Stimulated activated CD4-positive, alpha-beta T cell treated with anti-CD3 and anti-CD28 coated beads, Interleukin-12 subunit alpha, Interleukin-12 subunit beta, amount 100 ng/mL, for 48 hours (primary cell): ENCODE measurements at places on chromosomes 5 and 9.

DNA sequence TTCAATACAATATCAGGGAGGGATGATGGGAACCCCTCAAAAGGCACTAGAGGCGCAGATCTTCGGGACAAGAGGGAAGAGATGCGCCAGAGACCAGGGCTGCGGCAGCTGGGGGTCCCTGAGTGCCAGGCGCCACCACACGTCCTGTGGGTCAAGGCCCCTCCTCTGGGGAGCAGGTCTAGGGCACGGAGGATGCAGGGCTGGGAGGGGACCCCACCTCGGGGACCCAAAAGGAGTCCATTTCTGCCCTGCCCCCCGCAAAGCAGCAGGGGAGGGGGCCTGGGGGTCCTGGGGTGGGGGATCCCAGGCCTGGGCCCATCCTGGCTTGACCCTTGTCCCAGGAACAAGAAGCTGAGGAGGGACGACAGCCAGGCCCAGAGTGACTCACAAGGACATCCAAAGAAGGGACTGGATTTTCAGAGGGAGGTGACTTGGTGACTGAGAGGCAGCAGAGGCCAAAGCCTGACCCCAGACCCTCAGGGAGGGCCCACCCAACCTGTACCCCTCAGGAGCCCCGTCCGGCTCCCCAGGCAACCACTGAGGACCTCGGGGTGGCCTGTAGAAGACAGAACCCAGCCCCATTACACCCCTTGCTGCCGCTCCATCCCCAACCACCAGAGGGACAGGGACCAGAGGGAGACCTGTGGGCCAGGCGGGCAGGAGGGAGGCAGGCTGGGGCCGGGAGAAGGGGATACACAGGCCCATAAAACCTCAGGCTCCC lies 54.2 kb downstream of the LRSAM1 start:
- DNase-seq: peak; percentile 26

DNA sequence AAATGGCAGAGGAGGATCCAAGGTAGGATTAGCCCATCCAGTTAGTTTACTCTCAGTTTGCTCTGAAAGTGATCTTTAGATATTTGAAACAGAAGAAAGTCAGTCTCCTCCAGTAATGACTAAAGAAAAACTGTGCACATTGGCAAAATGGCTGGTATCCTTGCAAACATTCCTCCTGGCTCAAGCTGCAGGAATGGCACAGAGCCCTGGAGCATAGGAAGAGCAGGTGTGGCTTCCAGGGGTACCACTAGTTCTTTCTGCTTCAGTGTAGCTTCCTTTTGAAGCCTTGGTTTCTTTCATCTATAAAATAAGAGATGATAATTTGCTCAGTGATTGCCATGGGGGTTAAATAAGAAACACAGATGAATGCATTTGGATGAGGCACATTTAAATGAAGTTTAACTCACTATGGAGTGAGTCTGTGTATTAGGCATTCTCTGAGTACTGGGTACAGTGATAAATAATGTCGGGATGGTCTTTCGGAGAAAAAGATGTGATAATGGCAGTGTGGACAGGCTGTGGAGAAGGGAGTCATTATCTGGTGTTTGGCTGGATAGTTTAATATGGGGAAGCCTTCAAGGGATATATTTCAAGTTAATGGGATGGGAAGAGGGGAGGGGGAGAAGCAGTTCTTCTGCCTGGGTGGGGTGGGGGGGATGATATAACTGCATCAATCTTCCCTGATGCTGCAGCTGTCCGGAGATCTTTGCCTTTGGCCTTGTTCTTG lies 217.3 kb upstream of the KLF4 start:
- no peak for DNase-seq

GRCh38 chr5:179271821-179272325 lies 73.4 kb downstream of the ADAMTS2 start:
- DNase-seq: no peak

GRCh38 chr5:16983022-16983639 lies 47.0 kb upstream of the MYO10 start:
- no peak for DNase-seq

GRCh38 chr5:108171759-108172158 lies 210.1 kb downstream of the FBXL17 start:
- DNase-seq: no peak

GRCh38 chr9:127087411-127087810 lies 35.0 kb downstream of the ANGPTL2 start:
- no peak for DNase-seq

DNA sequence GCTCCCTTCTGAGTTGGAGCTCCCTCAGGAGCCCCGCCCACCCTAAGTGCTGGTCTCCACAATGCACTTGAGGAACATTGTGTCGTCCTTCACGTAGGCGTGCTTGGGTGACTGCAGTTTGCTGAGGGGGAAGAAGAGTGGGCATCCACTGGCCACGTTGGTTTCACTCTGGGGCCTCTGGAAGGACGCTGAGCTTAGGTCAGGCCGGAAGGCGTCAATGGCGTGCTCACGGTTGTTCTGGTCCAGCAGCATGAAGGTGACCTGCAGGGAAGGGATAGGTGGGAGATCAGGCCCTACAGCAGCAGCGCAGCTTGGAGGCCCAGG lies 21.7 kb downstream of the TRAF1 start:
- no peak for DNase-seq

GRCh38 chr5:78420548-78420947 lies 60.1 kb downstream of the SCAMP1 start:
- DNase-seq: no peak

DNA sequence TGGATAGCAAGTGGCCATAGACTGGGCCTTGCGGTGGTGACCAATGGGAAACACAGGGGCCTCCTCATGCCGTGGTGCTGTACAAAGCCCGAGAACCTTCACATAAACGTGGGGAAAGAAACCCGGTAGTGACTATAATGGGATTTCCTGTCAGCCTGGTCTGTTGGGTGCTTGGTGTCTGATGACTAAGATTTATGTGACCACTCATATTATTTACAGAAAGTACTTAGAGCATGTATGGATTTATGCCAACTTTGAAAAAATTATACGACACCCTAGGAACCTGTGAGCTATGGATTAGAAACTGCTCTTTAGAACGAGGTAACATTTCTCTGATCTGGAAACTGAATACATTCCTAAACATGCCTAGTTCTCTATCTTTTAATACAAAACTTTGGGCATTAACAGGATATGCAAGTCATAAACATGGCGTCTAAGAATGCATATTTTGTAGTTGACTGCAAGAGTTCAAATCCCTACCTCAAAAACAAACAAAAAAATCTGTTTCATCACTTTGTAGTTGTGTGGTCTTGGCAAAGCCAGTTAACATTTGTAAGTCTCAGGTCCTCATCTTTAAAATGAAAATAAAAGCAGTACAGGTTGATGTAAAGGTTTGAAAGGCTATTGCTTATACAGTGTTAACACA lies 85.4 kb downstream of the TMEM167A start:
- DNase-seq: no peak

DNA sequence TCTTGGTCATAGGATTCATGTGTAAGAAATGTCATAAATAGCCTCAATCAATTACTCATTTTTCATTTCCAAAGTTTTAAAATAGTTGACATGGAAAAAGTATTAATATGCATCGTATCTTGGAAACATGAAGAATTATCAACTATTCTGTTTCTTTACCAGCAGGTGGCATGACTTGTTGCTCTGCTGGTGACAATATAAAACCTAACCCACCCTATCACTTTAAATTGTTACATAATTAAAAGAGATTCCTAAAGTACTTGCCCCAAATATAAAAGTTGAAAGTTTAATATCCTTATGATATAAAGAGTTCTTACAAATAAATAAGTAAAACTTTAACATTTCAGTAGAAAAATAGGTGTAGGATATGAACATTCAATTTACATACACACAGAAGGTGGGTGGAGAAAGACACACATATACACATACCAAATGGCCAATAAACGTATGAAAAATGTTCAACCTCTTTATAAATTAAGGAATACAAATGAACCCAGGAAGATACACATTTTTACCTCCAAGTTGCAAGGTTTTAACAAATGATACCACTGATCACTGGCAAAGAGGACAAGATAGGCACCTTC lies 30.6 kb downstream of the MAP1B start:
- DNase-seq: no peak

DNA sequence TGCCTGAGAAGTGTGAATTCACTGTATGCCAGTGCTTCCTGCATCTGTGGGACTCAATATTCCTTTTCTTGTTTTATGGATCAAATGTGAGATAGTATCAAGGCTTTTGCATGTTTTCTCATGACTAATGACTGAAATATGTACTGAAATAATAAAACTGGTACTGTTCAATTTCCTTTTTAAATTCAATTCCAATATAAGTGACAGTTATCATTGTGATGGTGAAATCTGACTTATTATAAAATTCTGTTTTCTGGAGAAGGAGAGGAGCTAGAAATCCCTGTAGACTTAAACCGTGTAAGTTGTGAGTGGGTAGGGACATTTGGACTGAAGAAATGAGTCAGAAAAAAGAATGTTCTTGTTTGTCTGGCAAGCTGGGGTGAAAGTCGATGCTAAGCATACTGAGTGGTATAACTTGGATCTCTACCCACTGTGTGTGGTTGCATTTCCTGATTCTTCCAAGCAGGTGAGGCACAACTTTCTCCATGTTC lies 245.2 kb downstream of the EFNA5 start:
- DNase-seq: no peak

- no peak for DNase-seq
These were observed 24.9 kb downstream of the VAV2 start for GRCh38 chr9:133967024-133967741.

- no peak for DNase-seq
These were observed 5.9 kb downstream of the SERINC5 start for GRCh38 chr5:80249901-80250300.

GRCh38 chr9:16516891-16517290 lies 353.6 kb downstream of the BNC2 start:
- no peak for DNase-seq

DNA sequence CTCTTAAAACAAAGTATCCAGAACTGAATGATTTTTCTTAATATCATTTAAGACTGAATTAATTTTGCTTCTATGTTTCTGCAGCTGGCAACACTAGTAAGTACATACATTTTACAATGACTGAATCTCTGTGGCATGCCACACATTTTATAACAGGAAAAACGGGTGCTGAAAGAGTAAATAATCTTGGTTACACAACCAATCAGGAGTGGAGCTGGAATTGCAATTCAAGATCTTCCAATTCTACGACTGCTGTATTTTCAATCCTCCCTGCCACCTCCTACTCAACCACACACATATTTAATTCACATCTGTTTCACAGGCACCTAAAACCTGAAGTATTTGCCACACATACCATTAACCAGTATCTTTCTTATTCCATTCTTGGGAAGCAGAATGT lies 52.7 kb upstream of the NR5A1 start:
- no peak for DNase-seq

GRCh38 chr9:98162613-98163012 lies 29.8 kb downstream of the CORO2A start:
- DNase-seq: no peak

DNA sequence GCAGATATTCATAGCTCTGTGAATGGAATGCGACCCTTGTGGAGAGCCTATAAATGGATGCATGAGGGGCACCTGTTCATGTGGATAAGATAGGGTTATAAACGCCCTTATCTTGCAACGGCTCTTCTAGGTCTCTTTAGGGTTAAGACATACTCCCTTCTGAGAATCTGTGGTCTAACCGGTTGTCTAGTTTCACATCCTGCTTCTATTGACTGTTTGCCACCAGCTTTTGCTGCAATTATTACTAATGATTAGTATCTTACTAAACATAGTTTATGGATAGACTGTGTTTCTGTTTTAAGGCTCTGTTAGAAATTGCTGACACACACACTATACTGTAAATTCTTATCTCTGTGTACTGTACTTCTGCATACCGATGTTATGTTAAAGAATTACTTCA lies 198.9 kb upstream of the CYLC2 start:
- no peak for DNase-seq

GRCh38 chr9:115980502-115980901 lies 173.1 kb upstream of the PAPPA start:
- no peak for DNase-seq

- no peak for DNase-seq
These were observed 12.8 kb downstream of the FABP6 start for GRCh38 chr5:160242145-160242544.

DNA sequence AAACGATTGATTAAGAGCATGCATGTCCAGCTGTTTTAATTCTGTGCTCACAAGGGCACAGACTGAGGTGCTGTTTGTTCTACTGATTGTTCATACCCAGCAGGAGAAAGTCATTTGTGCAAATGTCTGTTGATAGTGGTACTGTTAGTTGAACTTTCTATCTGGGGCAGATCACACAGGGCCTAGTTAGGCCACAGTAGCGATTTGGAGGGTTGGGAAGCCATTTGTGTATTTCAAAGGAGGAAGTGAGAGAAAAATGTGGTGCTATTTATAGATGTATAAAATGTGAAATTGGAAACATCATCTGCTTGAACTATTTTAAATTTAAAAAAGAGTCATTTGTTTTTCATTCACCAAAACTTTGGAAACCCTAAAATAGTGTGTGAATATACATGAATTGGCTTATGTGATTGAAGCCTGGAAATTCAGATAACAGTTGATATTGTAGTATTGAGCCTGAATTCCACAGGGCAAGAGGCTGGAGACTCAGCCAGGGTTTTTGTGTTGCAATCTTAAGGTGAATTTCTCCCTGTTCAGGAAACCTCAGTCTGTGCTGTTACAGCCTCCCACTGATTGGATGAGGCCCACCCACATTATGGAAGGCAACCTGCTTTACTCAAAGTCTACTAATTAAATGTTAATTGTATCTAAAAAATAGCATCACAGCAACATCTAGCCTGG lies 162.0 kb upstream of the CDKN2B start:
- DNase-seq: no peak

- DNase-seq: no peak
These were observed 45.6 kb upstream of the SLC25A51 start for GRCh38 chr9:37949576-37949975.

GRCh38 chr5:179314606-179315355 lies 30.5 kb downstream of the ADAMTS2 start:
- DNase-seq: no peak
